Heart right ventricle (tissue), 16 donors: ENCODE measurements at places on chromosomes 12 and 14. TPM values are rescaled to one million over a fixed set of nuclear protein-coding genes. Genes with fewer than 3 reads are reported as not detected.

The FGF23 gene
- not detected for total RNA-seq

The ALDH2 gene
- total RNA-seq: 333 TPM

The CEBPE gene
- total RNA-seq: not detected

The TAS2R14 gene
- total RNA-seq: 1.1 TPM

The NGDN gene
- 20.9 TPM for total RNA-seq

The CTSG gene
- 1.7 TPM for total RNA-seq

The SIX1 gene
- total RNA-seq: not detected

The AJUBA gene
- total RNA-seq: 6.1 TPM

The SIX4 gene
- total RNA-seq: 0.77 TPM

The SLC11A2 gene
- 17.3 TPM for total RNA-seq

The MAP1LC3B2 gene
- total RNA-seq: 3.1 TPM

The RABGGTA gene
- 17.4 TPM for total RNA-seq

The PPP1R36 gene
- total RNA-seq: 0.20 TPM

The ALG10B gene
- total RNA-seq: 4.6 TPM

The RIPK3 gene
- total RNA-seq: 4.3 TPM

The ATF7 gene
- 33.5 TPM for total RNA-seq

The ANKRD33 gene
- not detected for total RNA-seq

The TSPAN19 gene
- total RNA-seq: not detected

The NPFF gene
- total RNA-seq: not detected

The LRP1-AS gene
- total RNA-seq: not detected

The IL22 gene
- not detected for total RNA-seq

The LALBA gene
- total RNA-seq: not detected

The KRT80 gene
- total RNA-seq: 0.16 TPM

The PRPF39 gene
- total RNA-seq: 14.5 TPM

The SRRM4 gene
- total RNA-seq: 0.37 TPM
